ENCODE measurements at places on chromosomes 5 and 9.

GRCh38 chr5:111453295-111453694 lies 59.0 kb downstream of the STARD4 start:
- no peak for DNase-seq

GRCh38 chr5:5140479-5141338 lies 579 bp downstream of the ADAMTS16 start:
- no peak for DNase-seq

- no peak for DNase-seq
Measured at GRCh38 chr5:38450627-38451026, 105.8 kb downstream of the LIFR start.

DNA sequence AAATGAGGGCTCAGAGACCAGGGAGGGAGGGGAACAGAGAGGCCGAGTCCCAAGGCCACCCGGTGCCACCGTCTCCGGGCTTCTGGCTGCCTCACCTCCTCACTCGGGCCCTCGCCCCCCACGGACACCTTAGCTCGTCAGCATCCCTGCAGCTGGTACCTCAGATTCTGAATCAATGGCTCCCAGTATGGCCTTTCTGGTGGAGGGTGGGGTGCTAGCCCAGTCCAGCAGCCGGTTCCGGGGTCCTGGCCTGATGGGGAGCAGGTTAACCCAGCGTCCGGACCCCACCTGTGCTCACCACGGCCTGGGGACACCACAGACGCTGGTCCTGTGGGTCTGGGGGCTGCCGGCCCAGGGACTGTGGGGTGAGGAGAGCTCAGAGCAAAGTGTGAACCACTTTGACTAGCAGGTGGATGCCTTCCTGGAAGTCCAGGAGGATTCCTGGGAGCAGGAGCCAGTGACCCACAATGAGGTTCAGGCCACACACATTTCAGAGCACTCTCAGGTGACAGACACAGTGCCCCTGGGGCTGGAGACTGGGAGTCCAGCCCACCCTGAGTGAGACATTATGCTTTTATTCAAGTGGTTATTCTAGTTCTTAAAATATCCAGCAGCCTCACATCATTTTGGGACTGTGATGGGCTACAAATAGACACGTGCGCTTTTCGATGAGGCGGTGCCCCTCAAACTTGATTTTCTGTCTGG lies 53.3 kb downstream of the AHRR start:
- no peak for DNase-seq

GRCh38 chr5:140319833-140320232 lies 16.9 kb upstream of the PFDN1 start:
- DNase-seq, result peak; percentile 81

GRCh38 chr5:38423276-38424147 lies 132.9 kb downstream of the LIFR start:
- DNase-seq, result no peak

GRCh38 chr5:94057217-94057616 lies 315.8 kb upstream of the POU5F2 start:
- DNase-seq, result no peak

DNA sequence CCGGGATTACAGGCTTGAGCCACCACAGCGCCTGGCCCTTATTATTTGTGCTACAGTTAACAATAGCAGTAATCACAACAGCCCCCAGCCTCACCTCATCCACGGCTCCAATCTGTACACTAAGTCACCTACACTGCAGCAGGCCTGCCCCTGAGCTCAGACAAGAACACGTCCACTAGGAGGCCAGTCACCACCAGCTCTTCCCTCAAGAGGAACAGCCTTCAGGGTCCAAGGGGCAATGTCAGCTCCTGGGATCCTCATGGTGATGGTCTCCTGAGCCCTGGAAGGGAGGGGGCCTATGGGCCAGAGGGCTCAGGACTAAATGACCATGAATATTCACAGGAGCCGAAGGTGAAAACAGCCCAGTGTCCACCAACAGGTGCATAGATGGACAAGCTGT lies 67.7 kb downstream of the VAV2 start:
- DNase-seq, result no peak

GRCh38 chr5:153791339-153791738 lies 247.4 kb downstream of the FAM114A2 start:
- DNase-seq, result no peak

GRCh38 chr5:8695902-8696845 lies 827.2 kb downstream of the MTRR start:
- DNase-seq, result no peak

GRCh38 chr5:67983251-67984110 lies 232.1 kb upstream of the PIK3R1 start:
- peak; percentile 46 for DNase-seq

- DNase-seq, result peak; percentile 58
Measured at GRCh38 chr5:43065387-43065947, 25.3 kb upstream of the ANXA2R start.

- peak; percentile 23 for DNase-seq
Measured at GRCh38 chr9:79237861-79238260, 333.9 kb upstream of the TLE4 start.

GRCh38 chr5:32859211-32859641 lies 148.1 kb downstream of the NPR3 start:
- no peak for DNase-seq

- DNase-seq, result no peak
Measured at GRCh38 chr9:130989891-130990290, 19.1 kb upstream of the LAMC3 start.

GRCh38 chr9:128414461-128414860 lies 6.2 kb upstream of the CERCAM start:
- DNase-seq, result no peak

DNA sequence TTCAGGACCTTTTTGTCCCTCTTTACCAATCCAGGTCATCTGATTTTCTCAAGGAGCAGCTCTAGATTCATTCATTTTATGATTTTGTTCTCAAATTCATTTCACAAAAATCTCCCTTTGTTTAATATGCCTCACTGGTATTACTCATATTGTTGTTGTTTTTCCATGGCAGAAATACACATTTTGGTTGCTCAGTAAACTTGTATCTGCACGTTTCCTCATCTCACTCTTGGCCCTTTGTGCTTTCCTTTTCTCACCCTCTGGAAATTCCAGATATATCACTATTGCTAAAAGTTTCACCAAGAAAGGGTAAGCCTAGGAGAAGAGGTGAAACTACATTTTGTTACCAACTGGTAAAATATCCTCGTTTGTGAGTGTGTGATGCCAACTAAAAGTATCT lies 14.8 kb downstream of the ASPN start:
- no peak for DNase-seq

DNA sequence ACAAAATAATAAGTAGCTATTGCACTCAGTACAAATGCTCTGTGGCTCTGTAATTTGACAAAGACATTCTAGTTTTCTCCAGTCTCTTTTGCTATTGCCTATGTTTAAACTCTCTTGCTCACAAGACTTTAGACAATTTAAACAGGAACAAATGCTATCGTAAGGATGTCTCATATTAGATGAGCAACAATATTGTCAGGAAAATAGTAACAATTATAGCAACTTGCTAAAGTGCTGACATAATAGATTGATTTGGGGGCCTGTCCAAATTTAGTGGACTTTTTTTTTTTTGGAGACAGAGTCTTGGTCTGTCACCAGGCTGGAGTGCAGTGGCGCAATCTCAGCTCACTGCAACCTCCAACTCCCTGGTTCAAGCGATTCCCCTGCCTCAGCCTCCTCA lies 11.8 kb downstream of the KIF2A start:
- DNase-seq, result no peak

DNA sequence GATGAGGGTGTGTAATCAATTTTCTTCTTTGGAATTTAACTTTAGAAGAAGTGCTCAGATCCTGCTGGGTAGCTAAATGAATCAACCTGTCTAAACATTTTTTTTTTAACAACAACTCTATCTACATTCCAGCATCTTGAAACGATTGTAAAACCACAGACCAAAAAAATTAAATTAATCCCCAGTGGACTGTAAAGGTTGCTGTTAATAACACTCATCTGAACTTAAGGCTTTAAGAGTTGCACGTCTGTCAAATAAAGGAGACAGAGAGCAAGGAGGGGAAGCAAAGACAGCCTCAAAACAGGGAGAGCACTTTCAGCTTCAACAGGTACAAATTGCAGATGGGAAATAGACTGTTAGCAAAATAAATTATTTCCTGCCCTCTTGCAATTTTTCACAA lies 548.5 kb downstream of the DTWD2 start:
- no peak for DNase-seq

- DNase-seq, result no peak
Measured at GRCh38 chr5:1445689-1446601, 705 bp upstream of the SLC6A3 start.

DNA sequence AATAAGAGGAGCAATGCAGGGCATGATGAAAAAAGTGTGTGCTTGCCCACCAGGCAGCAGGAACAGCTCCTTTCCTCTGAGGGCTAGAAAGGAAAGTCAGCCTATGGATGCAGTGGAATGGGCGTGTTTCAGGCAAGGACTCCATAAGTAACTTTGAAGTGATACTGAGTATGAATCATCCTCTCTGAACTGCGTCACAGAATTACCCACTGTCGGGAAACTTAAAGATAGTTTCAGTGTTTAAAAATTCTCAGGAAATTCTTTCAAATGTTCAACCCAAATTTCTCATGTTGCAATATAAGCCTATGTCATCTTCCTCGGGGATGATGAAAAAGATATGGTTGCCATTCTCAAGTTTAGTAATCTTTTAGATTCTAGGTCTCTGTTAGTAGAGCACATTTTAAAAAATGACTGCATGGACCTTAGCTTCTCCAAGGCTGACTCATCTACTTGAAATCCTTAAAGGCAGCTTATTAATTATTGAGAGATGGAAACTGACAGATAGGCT lies 27.7 kb downstream of the PTCD2 start:
- DNase-seq, result peak; percentile 75

- DNase-seq, result no peak
Measured at GRCh38 chr5:28430565-28431178, 1392.3 kb upstream of the CDH9 start.

- no peak for DNase-seq
Measured at GRCh38 chr9:32741706-32742105, 41.6 kb upstream of the TMEM215 start.

DNA sequence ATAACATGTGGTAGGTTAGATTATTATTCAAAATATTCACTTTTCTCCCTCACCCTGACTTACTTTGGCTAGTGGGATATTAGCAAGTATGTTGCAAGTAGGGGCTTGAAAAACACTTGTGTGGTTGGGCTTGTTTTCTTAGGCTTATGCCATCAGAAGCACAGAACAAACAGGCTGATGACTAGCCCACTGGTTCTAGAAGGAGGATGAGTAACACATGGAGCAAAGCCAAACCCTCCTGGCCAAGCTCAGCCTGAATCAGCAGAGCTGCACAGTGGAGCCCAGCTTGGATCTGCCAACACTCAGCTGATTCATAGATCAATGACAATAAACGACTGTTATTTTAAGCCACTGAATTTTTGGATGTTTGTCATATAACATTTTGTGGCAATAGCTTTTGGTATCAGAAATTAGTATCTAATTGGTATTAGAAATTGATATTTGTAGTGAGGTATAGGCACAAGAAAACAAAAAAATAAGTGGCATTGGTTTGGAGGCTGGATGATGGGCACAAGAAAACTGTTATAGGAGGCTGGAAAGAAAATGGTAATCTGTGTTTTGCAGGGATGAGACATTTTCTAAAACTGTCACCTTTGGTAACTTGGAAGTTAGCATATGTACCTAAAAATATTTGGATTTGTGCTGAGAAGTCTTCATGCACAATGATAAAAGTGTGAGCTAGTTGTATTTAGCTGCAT lies 46.1 kb upstream of the ZBED3 start:
- no peak for DNase-seq

DNA sequence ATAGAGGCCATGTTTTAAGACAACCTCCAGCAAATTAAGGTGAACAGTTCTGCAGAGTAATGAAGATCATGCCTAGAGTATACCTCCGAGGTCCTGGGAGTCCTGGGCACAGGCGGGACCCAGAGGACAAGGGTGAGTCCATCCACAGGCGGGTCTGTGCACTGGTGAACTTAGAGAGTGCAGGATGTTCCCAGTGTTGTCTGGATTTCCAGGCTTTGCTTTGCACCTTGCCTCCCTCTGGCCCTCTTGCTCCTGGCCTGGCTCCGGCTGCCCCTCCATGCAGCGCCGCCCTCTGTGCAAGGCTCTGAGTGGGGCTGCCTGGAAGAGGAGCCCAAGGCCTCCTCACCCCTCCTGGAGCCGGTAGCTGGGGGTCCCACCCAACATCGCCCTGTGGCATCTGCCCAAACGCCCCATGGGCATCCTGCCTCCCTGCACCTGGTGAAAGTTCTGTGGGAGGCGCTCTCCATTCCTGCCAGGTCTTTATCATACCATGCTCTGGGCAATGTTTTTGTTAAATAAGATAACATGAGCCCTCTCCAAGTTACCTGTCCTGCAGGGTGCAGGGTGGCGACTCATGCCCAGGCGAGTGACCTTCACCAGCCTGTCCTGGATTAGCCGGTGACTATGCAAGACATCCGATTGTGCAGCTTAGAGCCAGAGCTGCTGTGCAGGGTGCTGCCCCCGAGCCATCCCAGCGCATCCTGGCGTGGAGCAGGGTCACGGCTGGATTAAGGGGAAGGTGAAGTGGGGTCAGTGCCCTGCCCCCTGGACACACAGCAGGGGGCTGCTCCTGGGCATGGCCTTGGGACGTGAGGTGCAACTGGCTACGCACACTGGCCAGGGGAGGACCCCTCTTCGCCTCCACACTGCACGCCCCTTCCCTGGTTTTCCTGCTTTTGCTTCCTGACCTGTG lies 41.3 kb upstream of the LPCAT1 start:
- DNase-seq, result no peak

DNA sequence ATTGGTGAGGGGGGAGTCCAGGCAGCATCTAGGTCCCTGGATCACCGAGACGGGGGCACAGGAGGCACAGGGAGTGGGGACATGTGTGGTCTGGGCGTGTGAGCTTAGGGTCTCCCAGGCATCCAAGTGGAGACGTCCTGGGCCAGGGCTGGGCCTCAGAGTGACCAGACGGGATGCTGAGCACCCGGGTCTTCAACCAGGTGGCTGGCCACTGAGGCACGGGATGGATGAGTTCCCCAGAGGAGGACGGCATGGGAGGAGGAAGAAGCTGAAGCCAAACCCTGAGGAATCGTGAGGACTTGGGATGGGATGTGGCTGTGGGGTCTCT lies 88.0 kb downstream of the LMX1B start:
- peak; percentile 3 for DNase-seq

- no peak for DNase-seq
Measured at GRCh38 chr5:96871686-96872085, 4.6 kb upstream of the ERAP2 start.

DNA sequence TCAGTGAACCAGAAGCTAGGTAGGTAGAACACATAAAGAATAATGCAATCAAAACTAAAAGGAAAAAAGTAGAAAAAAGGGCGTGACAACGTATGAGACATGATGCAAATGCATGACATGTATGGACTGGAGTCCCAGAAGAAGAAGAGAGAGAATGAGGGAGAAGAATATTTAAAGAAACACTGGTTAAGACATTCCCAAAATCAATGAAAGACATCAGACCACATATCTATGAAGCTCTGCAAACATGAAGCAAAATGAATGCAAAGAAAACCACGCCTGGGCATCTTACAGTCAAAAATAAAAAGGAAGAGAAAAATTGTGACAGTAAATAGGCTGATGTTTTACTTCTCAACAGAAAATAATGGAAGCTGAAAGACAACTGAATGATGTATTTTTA lies 23.8 kb upstream of the NKD2 start:
- DNase-seq, result no peak

GRCh38 chr5:174734571-174735497 lies 10.5 kb downstream of the MSX2 start:
- DNase-seq, result no peak

- no peak for DNase-seq
Measured at GRCh38 chr5:50990296-50990924, 324.0 kb downstream of the PARP8 start.

GRCh38 chr9:114769624-114770023 lies 36.2 kb downstream of the TNFSF15 start:
- DNase-seq, result no peak

- DNase-seq, result no peak
Measured at GRCh38 chr9:124813501-124814163, 36.7 kb downstream of the OLFML2A start.

GRCh38 chr5:158658446-158659230 lies 441.1 kb downstream of the EBF1 start:
- DNase-seq, result no peak
